ENCODE measurements at places on chromosomes 6 and 20.

GRCh38 chr6:115885636-115886366 is 174.9 kb downstream of the FRK start:
- no peaks in the 10 kb centered on the region for H3K36me3 ChIP-seq
- DNase-seq: no peak
- no peak overlapping the region for H3K4me3 ChIP-seq
- H3K27ac ChIP-seq: no peak overlapping the region
- no peaks in the 10 kb centered on the region for H3K27me3 ChIP-seq
- no peaks in the 10 kb centered on the region for H3K4me1 ChIP-seq

- H3K27me3 ChIP-seq: no peaks in the 10 kb centered on the region
- no peak overlapping the region for H3K4me3 ChIP-seq
- no peak overlapping the region for H3K27ac ChIP-seq
- no peaks in the 10 kb centered on the region for H3K4me1 ChIP-seq
- no peaks in the 10 kb centered on the region for H3K36me3 ChIP-seq
- DNase-seq: no peak
These were observed 17.4 kb downstream of the CNBD2 start for GRCh38 chr20:35985806-35986205.

DNA sequence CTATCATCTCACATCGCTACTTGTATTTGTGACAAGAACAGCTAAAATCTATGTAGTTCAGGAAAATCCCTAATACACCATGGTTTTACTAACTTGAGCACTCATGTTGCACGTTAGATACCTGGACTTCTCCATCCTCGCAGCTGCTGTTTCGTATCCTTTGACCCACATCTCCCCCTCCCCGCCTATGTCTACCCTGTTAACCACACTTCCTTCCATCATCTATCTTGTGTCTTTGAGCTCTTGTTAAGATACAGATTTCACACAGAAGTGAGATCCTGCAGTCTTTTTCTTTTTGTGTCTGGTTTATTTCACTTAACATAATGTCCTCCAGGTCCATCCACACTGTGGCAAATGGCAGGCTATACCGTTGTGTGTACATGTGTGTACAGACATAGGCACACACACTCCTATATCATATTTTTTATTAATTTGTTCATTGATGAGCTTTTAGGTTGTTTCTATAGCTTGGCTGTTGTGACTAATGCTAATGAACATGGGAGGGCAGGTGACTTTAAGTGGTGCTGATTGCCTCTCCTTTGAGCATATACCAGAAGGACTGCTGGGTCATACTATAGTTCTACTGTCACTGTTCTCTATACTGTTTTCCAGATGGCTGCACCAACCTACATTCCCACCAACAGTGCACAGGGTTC is 117.8 kb downstream of the WDR27 start:
- no peak for DNase-seq
- H3K36me3 ChIP-seq: no peaks in the 10 kb centered on the region
- no peak overlapping the region for H3K27ac ChIP-seq
- peaks cover 6% of the 10 kb centered on the region for H3K4me1 ChIP-seq
- H3K4me3 ChIP-seq: no peak overlapping the region

- H3K27me3 ChIP-seq: no peaks in the 10 kb centered on the region
- no peak overlapping the region for H3K27ac ChIP-seq
- H3K36me3 ChIP-seq: no peaks in the 10 kb centered on the region
- no peaks in the 10 kb centered on the region for H3K4me1 ChIP-seq
- H3K4me3 ChIP-seq: no peak overlapping the region
- DNase-seq: no peak
These were observed 276.3 kb downstream of the CD83 start for GRCh38 chr6:14393910-14394309.

DNA sequence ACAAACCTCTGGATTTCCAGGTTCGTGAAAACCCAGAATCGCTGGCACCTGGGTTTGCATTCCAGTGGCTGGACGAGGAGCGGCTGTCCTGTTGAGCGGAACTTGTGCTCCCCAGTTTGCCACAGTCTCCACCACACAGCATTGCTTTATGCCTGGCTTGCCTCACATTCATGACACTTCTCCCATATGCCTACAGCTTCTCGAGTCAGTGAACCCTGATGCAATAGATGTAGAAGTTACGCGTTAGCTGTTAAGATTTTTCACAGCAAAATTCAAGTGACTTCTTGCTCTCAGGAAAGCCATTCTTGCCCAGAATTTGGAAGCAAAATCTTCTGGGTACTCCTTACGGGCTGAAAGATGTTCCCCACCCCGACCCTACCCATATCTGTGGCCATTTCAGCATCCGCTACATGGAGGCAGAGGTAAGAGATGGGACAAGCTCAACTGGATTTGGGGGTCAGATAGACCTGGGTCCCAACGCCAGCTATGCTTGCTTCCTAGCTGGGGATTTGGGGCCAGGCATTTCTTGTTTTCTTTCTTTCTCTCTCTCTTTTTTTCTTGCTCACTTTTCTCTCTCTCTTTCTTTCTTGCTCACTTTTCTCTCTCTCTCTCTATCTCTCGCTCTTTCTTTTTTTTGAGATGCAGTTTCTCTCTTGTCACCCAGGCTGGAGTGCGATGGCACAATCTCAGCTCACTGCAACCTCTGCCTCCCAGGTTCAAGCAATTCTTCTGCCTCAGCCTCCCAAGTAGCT is 12.4 kb upstream of the GDAP1L1 start:
- no peaks in the 10 kb centered on the region for H3K4me1 ChIP-seq
- no peaks in the 10 kb centered on the region for H3K36me3 ChIP-seq
- no peaks in the 10 kb centered on the region for H3K27me3 ChIP-seq

GRCh38 chr20:48411245-48411644 is 416.6 kb downstream of the PREX1 start:
- H3K27me3 ChIP-seq: no peaks in the 10 kb centered on the region
- H3K27ac ChIP-seq: no peak overlapping the region
- H3K4me1 ChIP-seq: no peaks in the 10 kb centered on the region
- DNase-seq: no peak
- H3K4me3 ChIP-seq: no peak overlapping the region
- H3K36me3 ChIP-seq: no peaks in the 10 kb centered on the region

- H3K36me3 ChIP-seq: no peaks in the 10 kb centered on the region
- H3K4me3 ChIP-seq: no peak overlapping the region
- DNase-seq: no peak
- H3K27me3 ChIP-seq: no peaks in the 10 kb centered on the region
- no peak overlapping the region for H3K27ac ChIP-seq
- H3K4me1 ChIP-seq: no peaks in the 10 kb centered on the region
These were observed 124.5 kb upstream of the SALL4 start for GRCh38 chr20:51926670-51927305.

GRCh38 chr6:14066782-14067406 is 50.7 kb upstream of the CD83 start:
- peaks cover 21% of the 10 kb centered on the region for H3K4me1 ChIP-seq
- no peak for DNase-seq
- H3K4me3 ChIP-seq: no peak overlapping the region

- no peaks in the 10 kb centered on the region for H3K36me3 ChIP-seq
- DNase-seq: no peak
- no peak overlapping the region for H3K4me3 ChIP-seq
These were observed 5.7 kb upstream of the FGD2 start for GRCh38 chr6:36999751-37000125.

DNA sequence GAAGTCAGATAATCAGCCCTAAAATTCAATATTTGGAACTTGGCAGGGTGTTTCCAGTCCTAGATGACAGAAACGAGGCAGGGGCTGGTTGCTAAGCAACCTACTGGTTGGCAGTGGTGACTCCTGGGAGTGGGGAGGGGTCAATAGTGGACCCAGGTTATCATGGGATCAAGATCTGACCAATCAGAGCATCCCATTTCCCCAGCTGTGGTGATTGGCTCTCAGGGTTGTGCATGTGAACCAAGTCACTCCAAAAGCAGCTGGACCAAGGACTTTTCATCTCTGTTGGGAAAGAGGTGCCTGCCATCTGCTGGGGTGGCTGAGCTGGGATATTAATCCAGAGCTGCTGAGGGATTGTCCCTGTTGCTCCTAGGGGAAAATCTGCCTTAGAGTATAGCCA is 253.4 kb downstream of the PREX1 start:
- DNase-seq: no peak
- H3K4me1 ChIP-seq: no peaks in the 10 kb centered on the region
- no peak overlapping the region for H3K4me3 ChIP-seq
- no peak overlapping the region for H3K27ac ChIP-seq

DNA sequence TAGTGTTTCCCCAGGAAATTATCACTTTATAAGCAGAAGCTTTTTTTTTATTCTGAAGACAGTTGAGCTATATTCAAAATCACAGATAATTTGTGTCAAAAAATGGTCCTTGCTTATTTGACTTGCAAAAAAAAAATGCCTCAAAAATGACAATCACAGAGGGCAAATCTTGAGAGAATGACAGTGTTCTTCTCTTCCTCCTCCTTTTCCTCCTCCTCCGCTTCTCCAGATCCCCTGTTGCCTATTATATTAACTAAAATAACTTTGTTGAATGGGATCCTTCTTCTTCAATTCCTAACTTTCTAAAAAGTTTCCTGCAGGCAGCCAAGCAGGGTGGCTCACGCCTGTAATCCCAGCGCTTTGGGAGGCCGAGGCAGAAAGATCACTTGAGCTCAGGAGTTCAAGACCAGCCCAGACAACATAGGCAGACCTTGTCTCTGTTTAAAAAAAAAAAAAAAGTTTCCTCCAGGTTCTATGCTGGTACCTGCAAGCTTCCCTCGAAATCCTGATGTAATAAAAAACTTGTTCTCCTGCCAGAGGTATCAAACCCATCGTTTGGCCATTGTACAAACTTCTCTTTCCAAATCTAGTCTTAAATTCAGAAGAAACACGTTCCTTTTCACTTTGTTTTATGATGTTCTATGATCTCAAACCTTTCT is 128.6 kb downstream of the IPCEF1 start:
- no peak for DNase-seq
- no peaks in the 10 kb centered on the region for H3K27me3 ChIP-seq
- H3K36me3 ChIP-seq: no peaks in the 10 kb centered on the region
- H3K4me1 ChIP-seq: no peaks in the 10 kb centered on the region
- no peak overlapping the region for H3K4me3 ChIP-seq
- H3K27ac ChIP-seq: no peak overlapping the region

- H3K27me3 ChIP-seq: no peaks in the 10 kb centered on the region
- DNase-seq: no peak
- no peak overlapping the region for H3K27ac ChIP-seq
- H3K4me1 ChIP-seq: no peaks in the 10 kb centered on the region
These were observed 70.3 kb downstream of the SMAP1 start for GRCh38 chr6:70738028-70738427.

DNA sequence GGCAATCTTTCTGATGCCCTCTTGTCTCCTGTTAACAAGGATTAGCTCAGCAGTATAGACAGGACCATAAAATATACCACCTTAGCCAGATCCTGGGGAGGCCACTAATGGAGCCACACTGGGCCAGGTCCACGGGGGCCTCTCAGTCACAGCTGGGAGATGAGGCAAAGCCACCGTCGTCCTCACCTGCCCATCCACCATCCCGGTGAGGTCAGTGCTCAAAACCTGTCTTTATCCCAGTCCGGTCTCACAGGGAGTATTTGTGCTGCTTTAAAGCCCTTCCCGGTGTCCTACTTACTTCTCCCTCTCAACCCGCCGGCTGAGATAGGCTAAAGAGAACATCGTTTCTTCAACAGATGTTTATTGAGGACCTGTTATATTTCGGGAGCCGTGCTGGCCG is 104.3 kb downstream of the EDN3 start:
- H3K4me1 ChIP-seq: peaks cover 40% of the 10 kb centered on the region
- H3K27me3 ChIP-seq: no peaks in the 10 kb centered on the region
- no peak for DNase-seq
- no peaks in the 10 kb centered on the region for H3K36me3 ChIP-seq

DNA sequence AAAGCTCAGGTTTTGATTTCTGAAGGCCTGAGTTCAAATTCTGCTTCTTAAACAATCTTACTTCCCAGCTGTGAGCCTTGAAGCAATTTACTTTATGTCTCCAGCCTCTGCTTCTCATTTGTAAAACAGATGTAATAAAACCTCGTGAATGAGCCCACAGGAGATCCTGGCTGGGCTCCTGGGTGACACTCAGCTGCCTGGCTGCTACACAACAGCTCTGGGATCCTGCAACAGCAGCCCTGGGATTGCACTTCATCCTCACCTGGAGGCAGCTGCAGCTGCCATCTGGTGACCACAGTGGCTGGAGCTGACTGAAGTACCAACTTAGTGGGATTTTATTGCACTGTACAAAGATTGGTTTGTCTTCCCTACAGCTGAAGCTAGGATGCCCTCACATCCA is 98.6 kb downstream of the NDUFAF5 start:
- no peak for DNase-seq
- H3K4me1 ChIP-seq: no peaks in the 10 kb centered on the region
- no peaks in the 10 kb centered on the region for H3K27me3 ChIP-seq
- no peak overlapping the region for H3K4me3 ChIP-seq

GRCh38 chr6:228881-229651 is 63.2 kb upstream of the DUSP22 start:
- peaks cover 4% of the 10 kb centered on the region for H3K4me1 ChIP-seq
- no peaks in the 10 kb centered on the region for H3K36me3 ChIP-seq
- DNase-seq: no peak
- no peaks in the 10 kb centered on the region for H3K27me3 ChIP-seq
- H3K27ac ChIP-seq: no peak overlapping the region

GRCh38 chr20:5608442-5609161 is 141.6 kb upstream of the SHLD1 start:
- no peak for DNase-seq
- peaks cover 40% of the 10 kb centered on the region for H3K4me1 ChIP-seq
- H3K27ac ChIP-seq: peak overlapping the region; percentile 98
- peak overlapping the region; percentile 47 for H3K4me3 ChIP-seq
- H3K36me3 ChIP-seq: no peaks in the 10 kb centered on the region
